Occipital lobe (tissue), 3 donors: ENCODE measurements at places on chromosomes 1 and 21.
A peak's percentile ranks its signal among the peaks of the same experiment; 100 is the strongest.

DNA sequence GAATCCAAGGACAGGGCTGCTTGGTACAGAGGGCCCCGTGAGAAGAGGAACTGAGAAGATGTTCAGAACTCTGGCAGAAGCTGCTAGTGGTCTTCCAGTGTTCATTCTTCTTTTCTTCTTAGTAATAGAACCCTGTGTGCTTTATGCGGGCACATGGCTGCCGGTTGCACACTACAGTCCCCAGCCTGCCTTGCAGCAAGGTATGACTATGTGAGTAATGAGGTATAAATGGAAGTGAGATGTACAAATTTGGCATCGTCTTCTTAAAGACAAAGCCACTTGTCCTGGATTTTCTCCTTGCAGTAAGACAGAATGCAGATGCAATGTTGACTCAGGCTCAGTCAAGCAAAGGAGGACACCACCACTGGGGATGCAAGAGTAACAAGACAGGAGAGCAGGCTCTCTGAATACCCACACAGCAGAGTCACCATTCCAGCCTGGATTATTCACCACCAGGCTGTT is 15.0 kb upstream of the ATP1B1 start:
- DNase-seq = peak; percentile 41

DNA sequence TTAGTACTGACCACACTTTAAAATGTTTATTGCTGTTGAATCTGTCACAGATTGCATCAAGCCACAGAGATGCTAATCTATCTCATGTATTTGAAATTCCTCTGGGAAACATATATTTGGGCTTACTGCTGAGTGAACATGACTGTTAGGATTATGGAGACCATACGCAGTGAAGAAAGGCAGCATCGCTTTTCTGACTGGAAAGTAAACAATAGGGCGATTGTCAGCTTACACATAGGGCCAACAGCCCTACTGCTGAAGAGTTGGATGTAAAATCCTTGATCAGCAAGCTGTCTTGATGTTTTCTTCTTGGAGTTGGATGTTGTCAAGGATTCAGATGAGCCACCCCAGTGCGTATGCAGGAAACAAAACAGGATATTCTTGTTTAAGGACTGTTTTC is 368.7 kb upstream of the ADGRL2 start:
- DNase-seq = no peak

DNA sequence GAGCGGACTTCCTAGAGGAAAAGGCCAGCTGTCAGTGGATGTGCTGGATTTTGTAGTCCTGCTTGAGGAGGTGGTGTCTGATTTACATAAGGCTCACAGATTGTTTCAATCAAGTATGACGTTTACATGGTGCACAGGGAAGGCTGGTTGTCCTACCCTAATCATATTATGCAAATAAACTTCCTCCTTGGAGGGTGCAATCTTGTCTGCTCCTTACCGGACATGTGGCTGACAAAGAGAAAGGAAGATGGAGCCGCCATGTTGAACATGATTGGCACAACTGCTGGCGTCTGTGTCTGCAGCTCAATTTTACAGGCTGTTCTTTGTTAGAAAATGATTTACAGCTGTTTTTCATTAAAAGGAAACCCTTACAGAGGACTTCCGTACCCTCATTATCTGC is 1656.1 kb downstream of the KCNT2 start:
- DNase-seq = no peak

DNA sequence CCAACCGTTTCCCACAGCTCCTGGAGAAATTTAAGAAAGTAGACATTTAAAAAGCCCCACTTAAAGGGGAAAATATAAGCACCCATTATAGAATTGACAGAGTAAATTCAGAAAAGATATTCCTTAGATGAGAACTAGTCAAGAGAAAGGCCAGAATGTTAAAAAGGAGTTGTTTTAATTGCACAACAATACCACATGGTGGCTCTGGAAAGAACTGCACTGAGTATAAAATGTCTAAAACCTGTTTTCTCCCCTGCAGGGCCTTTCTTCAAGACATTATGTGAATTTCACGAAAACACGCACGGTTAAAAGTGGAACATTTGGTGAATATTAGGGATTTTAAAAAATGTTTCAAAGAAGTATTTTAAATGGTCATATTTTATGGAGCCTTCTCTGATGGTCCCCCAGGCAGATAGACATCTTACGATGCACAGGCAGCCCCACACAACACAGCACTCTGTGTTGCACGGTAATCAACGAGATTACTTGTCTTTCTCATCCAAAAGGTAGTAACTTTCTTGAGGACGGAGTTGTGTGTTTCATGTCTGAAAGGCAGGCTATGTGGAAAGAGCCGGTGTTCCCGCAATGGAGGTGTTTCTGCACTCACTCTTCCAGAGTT is 101.9 kb downstream of the PRRX1 start:
- DNase-seq = no peak

DNA sequence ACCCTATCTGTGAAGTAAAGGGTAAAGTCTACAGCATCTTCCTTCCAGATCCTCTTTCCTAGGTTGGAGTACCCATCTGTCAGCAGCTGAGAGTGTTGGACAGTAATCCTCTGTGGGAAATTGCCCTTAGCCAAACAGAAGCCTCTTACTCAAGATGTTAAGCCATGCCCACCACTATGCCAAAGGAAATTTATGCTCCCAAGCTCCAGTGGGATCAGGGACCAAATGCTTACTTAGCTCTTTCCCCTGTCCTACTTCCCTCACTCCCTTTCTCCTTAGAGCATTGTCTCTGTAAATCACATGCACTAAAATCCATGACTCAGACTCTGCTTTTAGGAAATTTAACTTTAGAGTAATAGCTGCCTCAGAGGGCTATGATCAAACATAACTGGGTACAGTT is 254.0 kb downstream of the BRINP2 start:
- no peak for DNase-seq

DNA sequence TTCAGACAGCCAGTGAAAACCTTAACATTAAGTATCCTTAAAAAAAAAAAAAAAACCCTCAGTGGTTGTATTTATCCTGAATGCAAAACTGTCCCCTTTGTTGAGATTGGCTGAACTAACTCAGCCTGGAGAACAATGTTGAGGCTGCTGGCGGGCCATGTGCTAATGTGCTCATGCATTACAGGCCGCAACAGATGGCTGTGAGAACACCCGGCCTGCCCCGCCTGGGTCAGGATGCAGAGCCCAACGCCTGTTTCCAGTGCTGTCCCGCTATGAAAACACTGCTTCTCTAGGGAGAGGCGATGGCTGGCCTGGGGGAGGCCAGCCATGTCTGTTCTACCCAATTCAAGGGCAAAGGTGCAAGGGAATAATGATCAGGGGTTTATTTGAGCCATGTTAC is 13.8 kb downstream of the OLIG2 start:
- peak; percentile 79 for DNase-seq

DNA sequence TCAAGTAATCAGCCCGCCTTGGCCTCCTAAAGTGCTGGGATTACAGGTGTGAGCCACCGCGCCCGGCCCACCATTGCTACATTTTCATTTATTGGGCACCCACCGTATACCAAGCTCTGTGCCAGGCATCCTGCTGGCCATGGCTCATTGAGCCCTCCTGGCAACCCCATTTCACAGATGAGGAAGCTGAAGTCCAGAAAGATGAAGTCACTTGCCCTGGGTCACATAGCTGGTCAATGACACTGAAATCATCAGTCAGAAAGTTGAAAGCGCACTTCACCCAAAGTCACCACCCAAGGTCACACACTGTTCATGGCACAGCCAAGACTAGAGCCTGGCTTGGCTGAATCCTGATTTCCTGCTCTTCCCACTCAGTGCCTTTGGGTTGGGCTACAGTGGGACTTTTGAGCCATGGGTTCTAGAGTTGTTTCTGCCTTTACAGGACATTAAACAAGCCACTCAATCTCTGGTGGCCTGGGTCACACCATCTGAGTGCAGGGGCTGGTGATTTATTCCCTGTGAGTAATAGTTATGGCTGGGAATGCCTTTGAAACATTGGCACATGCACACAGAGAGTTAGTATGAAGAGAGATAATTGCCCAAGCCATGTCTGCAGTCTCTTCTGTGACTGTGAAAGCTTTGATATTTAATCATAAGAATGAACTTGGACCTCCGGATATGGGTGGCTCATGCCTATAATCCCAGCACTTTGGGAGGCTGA is 16.0 kb upstream of the ARHGEF10L start:
- DNase-seq = no peak

- DNase-seq = no peak
These were observed at the start of gene S100A16 for GRCh38 chr1:153612755-153613331. TSS of gene S100A16 (minus strand) at chr1:153613137. CDS start at chr1:153608151, 4,986 bp downstream.

- DNase-seq = no peak
These were observed 38.5 kb upstream of the EGLN1 start for GRCh38 chr1:231460614-231461013.

DNA sequence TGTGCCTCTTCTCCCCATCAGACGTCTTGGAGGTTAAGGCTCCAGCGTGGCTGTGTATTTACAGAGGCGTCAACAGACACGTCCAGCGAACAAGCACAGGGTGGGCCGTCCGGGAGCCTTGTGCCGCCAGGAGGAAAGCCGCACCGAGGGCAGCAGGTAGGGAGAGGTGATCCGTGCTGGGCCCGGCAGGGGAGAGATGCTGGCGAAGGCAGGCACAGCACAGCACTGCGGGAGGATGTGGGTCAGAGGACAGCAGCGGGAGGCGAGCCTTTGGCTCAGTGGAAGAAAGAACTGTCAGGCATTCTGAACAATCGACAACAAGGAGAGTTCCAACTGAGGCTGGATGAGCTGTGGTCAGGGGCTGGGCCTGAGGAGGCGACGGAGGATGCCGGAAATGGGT is 144.1 kb upstream of the TNR start:
- DNase-seq = no peak

DNA sequence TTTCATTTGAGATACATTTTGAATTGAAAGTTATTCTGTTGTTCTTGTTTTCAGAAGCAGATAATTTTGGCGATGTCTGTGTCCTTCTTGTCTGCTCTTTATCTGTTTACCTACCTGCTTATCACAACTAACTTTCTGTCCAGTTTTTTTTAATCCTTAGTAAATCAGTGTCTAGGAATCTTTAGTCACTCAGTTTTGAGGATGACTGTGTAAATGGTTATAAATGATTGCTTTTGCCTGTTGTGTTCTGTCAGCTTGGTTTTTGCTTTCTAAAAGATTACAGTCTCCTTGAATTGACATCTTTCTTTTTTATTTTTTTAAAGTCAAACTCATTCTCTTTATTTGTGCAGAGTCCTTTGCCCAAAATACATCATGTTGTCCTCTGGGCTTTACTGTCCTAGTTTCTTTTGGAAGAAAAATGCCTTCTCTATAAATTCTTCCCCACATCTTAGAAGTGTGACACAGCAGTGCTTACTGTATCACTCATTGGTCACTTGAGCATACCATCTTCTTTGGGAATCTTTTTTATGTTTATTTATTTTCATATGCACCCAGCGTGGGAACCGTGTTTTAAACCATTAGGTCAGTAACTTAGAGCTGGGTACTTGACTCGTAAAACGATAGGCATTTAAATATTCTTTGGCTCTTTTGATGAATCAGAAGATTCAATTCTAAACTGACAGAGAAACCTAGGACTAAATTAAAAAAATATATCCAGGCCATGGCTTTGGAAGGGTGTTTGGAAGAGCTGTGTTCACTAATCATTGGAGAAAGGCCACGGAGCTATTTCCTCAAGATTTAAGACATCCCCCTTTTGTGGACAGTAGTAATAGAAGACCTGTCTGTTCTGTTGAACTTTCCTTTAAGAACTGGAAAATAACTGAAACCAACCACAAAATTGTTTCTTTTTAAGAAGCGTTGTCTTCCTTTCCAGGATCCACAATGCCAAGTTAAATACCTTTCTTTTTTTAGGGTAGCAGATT is 20.9 kb downstream of the LAMC1 start:
- DNase-seq = no peak

DNA sequence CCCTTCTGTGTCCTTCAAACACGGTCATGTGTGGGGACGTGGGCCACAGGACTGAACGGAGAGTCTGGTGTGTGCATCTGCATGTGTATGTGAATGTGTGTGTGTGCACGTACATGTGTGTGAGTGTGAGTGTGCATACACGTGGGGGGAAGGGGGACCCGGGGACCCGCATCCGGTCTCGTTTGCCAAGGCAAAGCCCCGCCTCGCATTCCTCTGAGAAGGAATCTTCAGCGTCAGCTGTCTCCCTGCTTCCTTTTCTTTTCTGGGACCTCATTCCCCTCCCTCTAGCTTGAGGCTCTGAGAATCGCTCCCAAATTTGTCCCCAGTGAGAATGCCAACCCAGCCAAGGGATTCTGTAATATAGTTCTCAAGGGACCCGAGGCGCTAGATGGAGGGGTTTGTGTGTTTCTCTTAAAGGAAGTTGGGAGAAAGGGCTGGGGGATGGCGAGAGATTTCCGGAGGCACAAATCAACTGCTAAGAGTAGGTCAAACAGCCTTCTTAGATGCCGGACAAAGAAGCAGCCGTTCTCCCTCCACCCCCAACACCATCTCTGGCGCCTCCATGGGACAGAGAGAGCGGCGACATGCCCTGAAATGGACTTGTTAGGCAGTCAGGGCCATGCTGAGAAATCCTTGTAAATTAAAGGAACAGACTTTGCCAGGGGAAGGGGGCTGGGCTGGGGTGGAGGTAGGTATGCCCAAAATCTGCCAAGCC is 6.6 kb downstream of the IFFO2 start:
- peak; percentile 57 for DNase-seq

GRCh38 chr1:222187566-222188332 is 360.2 kb downstream of the HHIPL2 start:
- DNase-seq = no peak

DNA sequence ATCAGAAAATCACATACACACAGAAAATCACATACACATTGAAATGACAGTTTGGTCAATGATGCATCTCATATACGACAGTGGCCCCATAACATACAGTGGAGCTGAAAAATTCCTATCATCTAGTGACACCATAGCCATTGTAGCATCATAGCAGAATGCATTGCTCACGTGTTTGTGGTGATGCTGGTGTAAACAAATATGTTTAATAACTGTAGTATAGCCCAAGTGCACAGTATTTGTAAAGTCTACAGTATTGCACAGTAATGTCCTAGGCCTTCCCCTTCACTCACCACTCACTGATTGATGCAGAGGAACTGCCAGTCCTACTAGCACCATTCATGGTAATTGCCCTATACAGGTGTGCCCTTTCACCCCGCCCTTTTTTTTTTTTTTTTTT is 30.1 kb upstream of the RUNX1 start:
- DNase-seq = no peak

DNA sequence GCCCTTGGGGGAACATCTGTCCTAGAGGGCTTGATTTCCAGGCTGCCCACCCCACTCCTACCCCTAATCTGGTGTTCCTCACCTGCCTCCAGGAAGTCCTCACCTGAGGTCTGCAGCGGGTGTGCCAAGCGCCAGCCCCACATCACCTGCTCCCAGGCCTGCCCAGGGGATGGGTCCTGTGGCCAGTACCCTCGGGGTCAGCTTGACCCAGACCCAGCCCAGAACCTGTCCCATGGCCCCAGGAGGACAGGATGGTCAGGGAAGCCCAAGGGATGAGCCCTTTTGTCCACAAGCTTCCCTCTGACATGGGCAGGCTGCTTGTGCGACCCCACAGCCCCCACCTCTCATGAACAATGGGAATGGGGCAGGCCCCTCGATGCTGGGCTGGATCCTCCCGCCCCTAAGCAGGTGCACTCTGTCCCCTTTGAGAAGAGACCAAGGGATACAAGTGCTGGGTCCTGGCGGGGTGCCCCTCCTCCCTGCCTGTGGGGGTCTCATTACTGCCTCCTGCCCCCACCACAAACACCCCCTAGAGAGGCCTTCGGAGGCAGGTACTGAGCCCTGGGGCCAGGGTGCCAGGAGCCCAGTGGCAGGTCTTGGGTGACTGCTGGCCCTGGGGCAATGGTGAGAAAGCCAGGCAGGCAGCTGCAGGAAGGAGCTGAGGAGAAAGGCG is 3.2 kb downstream of the MIB2 start:
- no peak for DNase-seq

GRCh38 chr1:231613419-231614349 is 12.9 kb upstream of the DISC1 start:
- DNase-seq = no peak

- no peak for DNase-seq
These were observed 74.3 kb upstream of the SIPA1L2 start for GRCh38 chr1:232704256-232704655.
